IMR-90 (cell line): ENCODE measurements at places on chromosomes 1 and 21. TPM values are rescaled to one million over a fixed set of nuclear protein-coding genes. Genes with fewer than 3 reads are reported as not detected.

The MYBPH gene
- not detected in 2 replicates for polyA plus RNA-seq

The NFASC gene
- polyA plus RNA-seq = 0.79 and 0.82 TPM in 2 replicates

The RNF220 gene
- 71.8 and 72.5 TPM in 2 replicates for polyA plus RNA-seq

The OLIG2 gene
- polyA plus RNA-seq = not detected in 2 replicates

The SLC9C2 gene
- not detected in 2 replicates for polyA plus RNA-seq

The AMIGO1 gene
- 1.5 TPM in 2 replicates for polyA plus RNA-seq

The RXRG gene
- not detected in 2 replicates for polyA plus RNA-seq

The SERTAD4 gene
- 0.07 and 0.22 TPM in 2 replicates for polyA plus RNA-seq

The DIRAS3 gene
- polyA plus RNA-seq = 14.5 and 14.6 TPM in 2 replicates

The DNAI4 gene
- 0.63 and 0.72 TPM in 2 replicates for polyA plus RNA-seq

The LIN28A gene
- polyA plus RNA-seq = not detected in 2 replicates

The NPPB gene
- 0.24 TPM in 1 of 2 replicates, not detected in the other for polyA plus RNA-seq

The MPL gene
- polyA plus RNA-seq = 0.12 TPM in 1 of 2 replicates, not detected in the other

The CFAP45 gene
- 0.51 and 0.55 TPM in 2 replicates for polyA plus RNA-seq

The UBE2U gene
- polyA plus RNA-seq = not detected in 2 replicates

The BCAR3 gene
- polyA plus RNA-seq = 41.4 and 47.9 TPM in 2 replicates

The KRTAP21-2 gene
- not detected in 2 replicates for polyA plus RNA-seq

The SLC16A4 gene
- 20.8 and 27.7 TPM in 2 replicates for polyA plus RNA-seq

The CR1L gene
- not detected in 2 replicates for polyA plus RNA-seq

The AK5 gene
- 20.7 and 22.5 TPM in 2 replicates for polyA plus RNA-seq

The ADGRL2 gene
- polyA plus RNA-seq = 13.6 and 17.0 TPM in 2 replicates

The CGN gene
- polyA plus RNA-seq = 0.34 and 0.36 TPM in 2 replicates

The VCAM1 gene
- polyA plus RNA-seq = 5.7 and 10.1 TPM in 2 replicates

The MAP3K21 gene
- 0.15 and 0.20 TPM in 2 replicates for polyA plus RNA-seq

The CBR3 gene
- polyA plus RNA-seq = 15.4 and 18.7 TPM in 2 replicates

The LAX1 gene
- 0.03 TPM in 1 of 2 replicates, not detected in the other for polyA plus RNA-seq

The CYB5RL gene
- polyA plus RNA-seq = 4.1 and 4.3 TPM in 2 replicates

The ELF3 gene
- polyA plus RNA-seq = 0.19 and 0.38 TPM in 2 replicates

The OR2L3 gene
- polyA plus RNA-seq = not detected in 2 replicates

The BRINP2 gene
- polyA plus RNA-seq = not detected in 2 replicates

The HTR6 gene
- polyA plus RNA-seq = not detected in 2 replicates

The GUCA2A gene
- not detected in 2 replicates for polyA plus RNA-seq

The FAM3B gene
- not detected in 2 replicates for polyA plus RNA-seq

The NTRK1 gene
- 0.03 TPM in 1 of 2 replicates, not detected in the other for polyA plus RNA-seq

The CTSS gene
- 0.47 and 0.48 TPM in 2 replicates for polyA plus RNA-seq

The CFHR4 gene
- polyA plus RNA-seq = not detected in 2 replicates

The PLEKHG5 gene
- polyA plus RNA-seq = 11.6 and 13.7 TPM in 2 replicates

The ZNF683 gene
- polyA plus RNA-seq = not detected in 2 replicates

The DNAH14 gene
- 2.8 and 3.6 TPM in 2 replicates for polyA plus RNA-seq

The C4BPA gene
- not detected in 2 replicates for polyA plus RNA-seq

The OR2T4 gene
- polyA plus RNA-seq = not detected in 2 replicates

The ADORA1 gene
- polyA plus RNA-seq = 0.56 and 0.66 TPM in 2 replicates

The HCRTR1 gene
- not detected in 2 replicates for polyA plus RNA-seq
